Amniotic stem cell (primary cell): ENCODE measurements at places on chromosomes 12 and 14.

GRCh38 chr14:104184911-104185499 is 46.6 kb downstream of the KIF26A start:
- DNase-seq = no peak

- DNase-seq = no peak
Measured at GRCh38 chr12:9727813-9728212, 5.1 kb downstream of the CLECL1 start.

GRCh38 chr12:69348162-69348938 is at the start of gene LYZ:
Gene LYZ, plus strand, starts transcription at chr12:69348381. Its CDS starts 28 bp downstream, at chr12:69348409.
- DNase-seq = no peak

- DNase-seq = no peak
Measured at GRCh38 chr12:66683822-66684221, 4.9 kb upstream of the GRIP1 start.

DNA sequence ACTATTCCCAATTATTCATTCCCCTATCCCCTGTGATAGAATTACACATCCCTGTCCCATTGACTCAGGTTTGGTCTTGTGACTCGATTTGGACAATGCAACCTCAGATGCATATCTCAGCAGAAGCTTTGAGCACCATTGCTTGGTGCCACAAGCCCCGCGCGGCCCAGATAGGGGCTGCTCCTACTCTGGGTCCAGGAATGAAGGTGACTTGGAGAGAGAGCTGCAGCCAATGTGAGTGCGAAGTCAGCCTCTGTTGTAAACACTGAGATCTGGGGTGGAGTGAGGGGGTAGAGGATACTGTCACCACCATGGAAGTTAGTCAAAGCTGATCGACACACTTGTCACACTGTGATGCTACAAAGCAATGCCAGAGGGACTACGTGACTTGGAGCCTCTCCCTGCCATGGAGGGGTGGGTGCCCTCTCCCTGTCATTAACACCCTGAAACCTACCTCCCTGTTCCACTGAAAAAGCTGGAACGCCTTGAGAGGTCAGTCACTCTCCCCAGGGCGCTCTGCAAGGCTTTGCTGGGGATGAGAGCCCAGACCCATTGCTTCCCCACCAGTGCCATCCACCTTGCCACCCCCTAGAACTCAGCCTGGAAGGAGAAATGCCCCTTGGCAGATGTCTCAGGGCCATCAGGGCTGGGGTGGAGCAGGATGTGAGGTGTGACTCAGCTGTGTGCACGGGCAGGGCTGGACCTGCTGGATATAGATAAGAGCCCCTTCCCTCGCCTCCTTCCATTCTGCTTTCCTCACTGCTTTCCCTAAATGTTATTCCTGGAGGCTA is 6.6 kb upstream of the PLEK2 start:
- no peak for DNase-seq

GRCh38 chr14:56135001-56135400 is 16.8 kb downstream of the PELI2 start:
- DNase-seq = no peak

DNA sequence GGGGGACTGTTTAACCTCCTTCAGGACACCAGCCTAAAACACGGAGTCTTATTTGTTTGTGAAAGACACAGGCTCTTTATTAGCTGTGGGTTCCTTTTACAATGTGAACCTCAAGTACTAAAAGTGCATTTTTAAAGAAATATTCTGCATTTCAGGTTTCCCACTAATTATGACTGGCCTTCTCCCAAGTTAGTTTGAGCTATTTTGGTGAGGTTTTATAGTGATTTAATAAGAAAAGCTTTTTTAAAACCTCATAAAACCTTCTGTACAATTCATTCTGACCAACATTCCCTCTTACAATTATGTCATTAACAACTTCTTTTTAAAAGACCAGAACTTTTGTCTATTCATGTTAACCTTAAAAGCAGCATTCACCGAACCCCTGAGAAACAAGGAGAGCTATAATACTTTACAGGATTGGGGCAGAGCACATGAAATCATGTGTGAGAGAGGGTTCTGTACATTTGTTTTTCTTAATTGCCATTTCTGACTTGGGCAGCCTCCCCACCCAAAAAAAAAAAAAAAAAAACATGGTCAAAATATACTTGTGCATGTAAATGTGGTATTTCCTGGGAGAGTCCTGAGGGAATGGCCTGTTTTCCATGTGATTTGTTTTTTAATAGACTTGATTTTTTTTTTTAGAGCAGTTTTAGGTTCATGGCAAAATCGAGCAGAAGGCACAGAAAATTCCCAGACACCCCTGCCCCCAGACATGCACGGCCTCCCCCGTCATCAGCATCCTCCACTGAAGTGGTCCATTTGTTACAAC is 169.5 kb downstream of the CHST11 start:
- DNase-seq = no peak

DNA sequence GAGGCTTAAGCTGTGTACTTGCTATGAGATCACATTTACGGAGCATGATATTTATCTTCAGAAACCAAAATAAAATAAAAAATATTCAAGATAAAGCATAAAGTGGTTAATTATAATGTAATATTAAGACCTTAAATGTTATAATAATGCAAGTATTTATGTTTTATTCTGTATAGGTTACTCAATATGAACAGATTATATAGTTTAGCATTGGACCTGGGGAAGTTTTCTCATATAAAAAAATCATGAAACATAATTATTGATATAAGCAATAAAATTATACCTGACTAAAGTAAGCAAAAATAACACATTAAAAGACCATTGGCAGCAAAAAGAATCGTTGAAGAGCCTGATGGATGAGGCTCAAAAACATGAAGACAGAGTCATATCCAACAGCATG is 516.2 kb downstream of the SLC16A7 start:
- no peak for DNase-seq

GRCh38 chr14:105842105-105842504 is 315.7 kb downstream of the TMEM121 start:
- no peak for DNase-seq

GRCh38 chr12:517538-517937 is 57.8 kb downstream of the B4GALNT3 start:
- no peak for DNase-seq

GRCh38 chr12:31682136-31682962 is 22.9 kb downstream of the ETFBKMT start:
- peak; percentile 8 for DNase-seq

- peak; percentile 14 for DNase-seq
Measured at GRCh38 chr12:129351481-129351880, 498.2 kb downstream of the GLT1D1 start.

DNA sequence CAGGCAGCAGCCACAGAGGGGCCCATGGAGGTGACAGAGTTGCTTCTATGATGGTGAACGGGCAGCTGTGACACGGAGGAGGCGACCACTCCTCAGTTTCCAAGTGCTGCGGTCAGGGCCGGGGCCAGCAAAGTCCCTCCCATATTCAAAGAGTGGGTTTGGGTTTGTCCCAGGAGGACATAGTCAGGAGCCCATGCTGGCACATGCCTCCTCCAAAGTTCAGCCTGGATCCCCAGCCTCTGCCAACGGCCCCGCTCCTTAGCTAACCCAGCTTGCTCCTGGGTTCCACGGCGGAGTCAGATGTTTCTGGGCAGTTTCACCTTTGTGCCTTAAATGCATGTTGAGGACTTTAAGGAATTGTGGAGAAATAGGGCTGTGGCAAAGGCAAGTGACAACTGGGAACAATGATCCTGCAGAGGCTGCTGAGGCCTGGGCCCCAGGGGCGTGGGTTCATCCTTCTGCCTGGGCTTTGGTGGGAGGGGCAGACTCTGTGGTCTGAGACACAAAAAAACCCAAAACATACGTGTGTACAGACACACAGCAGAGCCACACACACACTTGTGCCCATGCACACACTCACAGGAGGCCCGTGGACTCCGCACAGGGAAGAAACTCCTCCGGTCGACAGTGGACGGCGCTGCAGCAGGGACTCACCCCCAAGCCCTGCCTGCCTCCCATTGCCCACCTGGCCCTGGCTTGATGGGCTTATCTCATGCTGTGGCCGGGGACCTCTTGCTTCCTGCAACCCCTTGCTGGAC is 399.4 kb downstream of the TMEM121 start:
- no peak for DNase-seq

DNA sequence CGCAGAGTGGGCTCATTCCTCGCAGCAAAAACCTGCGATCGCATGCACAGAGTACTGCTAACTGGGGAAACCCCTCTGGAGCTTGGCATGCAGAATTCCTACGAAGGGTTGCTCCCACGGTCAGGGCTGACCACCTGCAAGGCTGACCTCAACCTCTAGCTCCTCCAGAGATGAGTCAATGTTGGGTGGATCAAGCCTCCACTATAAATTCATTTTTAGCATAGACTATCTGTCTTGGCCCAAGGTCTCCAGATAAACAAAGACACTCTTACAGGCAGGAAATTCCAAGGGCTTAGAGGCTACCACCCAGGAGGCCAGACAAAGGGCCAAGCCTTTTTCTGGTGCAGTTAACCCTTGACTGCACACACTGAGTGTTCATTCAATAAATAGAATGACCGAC is 296.5 kb downstream of the TMEM132D start:
- peak; percentile 11 for DNase-seq

- no peak for DNase-seq
Measured at GRCh38 chr14:21556378-21557083, 23.3 kb downstream of the OR10G3 start.

- no peak for DNase-seq
Measured at GRCh38 chr14:100867631-100868315, 35.7 kb downstream of the RTL1 start.

- no peak for DNase-seq
Measured at GRCh38 chr14:52640137-52640536, 55.2 kb downstream of the ERO1A start.

- DNase-seq = no peak
Measured at GRCh38 chr12:86256163-86256562, at the start of gene MGAT4C. Gene MGAT4C, minus strand, starts transcription at chr12:86256391.
